ENCODE measurements at places on chromosomes 5 and 9.

DNA sequence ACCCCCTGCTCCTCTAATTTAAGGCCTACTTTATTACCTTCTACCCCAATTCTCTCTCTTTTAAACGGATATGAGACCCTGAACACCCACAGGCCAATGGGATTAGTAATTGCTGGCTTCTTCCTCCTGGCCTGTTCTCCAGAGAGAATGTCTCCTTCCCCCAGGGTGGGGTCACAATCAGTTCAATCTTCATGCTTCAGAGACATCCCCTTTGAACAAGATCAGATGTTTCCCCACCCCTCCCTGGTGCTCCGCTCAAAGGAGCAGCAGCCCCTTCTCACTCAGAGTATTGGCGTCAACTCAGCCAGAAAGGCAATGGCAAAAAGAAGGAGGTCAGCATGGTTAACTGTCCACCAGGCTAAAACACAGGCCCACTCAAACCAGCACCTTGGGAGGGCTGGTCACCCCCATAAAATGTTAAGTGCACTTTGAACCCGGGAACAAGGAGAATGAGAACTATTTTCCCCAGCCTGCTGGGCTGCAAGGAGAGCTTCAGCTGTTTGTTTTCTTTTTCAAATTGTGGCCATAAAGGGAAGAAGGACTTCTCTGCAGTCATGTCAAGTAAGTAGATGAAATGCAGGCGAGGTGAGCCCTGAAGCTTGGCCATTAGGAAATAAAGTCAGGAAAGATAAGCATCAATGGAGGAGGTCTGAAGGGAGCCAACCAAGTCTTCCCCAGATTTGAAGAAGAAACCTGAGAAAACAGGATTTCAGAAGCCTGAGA, 20.1 kb downstream of the LHFPL2 start:
- DNase-seq: no peak

DNA sequence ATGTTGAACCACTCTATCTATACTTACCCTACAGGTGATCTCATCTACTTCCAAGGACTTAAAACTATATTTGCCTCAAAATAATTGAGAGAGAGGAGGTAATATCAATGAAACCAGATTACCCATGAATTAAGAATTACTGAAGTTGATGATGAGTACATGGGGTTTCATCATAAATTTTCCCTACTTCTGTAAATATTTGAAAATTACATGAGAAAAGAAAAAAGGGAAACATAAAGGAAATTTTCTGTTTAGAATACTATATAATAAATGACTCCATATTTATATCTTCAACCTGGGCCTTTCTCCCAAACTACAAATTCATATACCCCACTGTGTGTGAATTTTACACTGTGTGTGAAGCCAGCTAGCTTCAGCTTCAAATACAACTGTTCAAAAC, 2.6 kb downstream of the TSTD2 start:
- no peak for DNase-seq

GRCh38 chr5:62729675-62730074, 151.1 kb downstream of the LRRC70 start:
- no peak for DNase-seq

DNA sequence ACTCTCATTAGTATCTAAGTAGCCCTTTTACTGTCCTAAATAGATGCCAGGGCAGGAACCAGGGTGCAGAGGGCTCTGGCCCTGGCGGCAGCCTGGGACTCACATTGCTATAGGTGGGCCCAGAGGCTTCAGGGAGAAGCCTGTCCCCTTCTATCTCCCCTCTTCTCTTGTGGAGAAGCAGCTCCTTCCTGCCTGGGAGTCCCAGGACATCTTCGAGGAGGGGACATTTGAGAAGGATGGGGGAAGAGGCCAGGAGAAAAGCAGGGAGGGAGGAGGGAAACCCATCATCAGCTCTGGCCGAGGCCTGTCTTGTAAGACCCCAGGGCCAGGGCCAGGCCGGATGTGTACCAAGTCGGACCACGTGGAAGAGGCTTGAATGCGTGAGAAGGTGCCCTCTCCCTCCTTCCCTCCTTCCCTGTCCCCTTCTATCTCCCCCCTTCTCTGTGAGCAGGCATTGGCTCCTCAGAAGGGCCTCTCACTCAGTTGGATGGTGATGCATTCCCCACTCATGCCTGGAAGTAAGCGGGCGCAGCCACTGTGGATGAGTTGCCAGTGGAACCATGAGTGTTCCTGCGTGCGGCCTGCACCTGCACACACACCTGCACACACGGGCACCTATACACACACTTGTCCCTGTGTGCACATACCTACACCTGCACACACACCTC, 20.7 kb upstream of the LPCAT1 start:
- no peak for DNase-seq

GRCh38 chr9:111952559-111952958, 55.9 kb downstream of the UGCG start:
- no peak for DNase-seq

DNA sequence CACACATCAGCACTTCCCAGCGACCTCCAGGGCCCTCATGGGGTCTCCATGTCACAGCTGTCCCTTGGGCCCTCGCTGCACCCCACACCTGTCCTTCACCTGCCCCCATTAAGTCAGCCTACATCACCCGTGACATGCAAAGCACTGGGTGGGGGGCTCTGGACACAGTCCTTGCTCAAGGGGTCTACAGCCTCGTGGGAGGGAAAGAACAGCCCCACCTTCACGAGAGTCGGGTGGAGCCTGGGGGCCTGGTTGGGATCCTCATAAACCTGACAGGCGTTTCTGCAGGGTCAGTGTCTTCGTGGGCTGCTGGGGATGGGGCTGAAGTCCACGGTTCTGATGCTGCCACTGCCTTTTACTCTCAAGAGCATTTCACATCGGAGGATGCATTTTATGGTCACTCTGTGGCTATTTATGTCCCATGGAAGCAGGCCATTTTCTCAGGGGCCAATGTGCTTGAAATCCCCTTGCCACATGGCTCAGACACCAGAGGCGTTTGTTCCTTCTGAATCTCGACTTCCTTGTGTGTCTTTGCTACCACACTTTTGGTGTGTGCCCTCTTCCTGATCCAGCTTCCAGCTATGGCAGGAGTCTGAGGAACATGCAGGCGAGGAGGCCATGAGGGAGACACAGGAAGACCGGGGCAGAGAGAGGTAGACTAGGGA, at the start of gene OR2V1:
Gene OR2V1 (minus strand): TSS at position 338 of the 665 bp plus-strand sequence. CDS start 5,865 bp downstream, outside the sequence.
- no peak for DNase-seq

Data from CD4-positive, alpha-beta T cell treated with Interferon alpha-2 for 1 hour (primary cell).